ENCODE measurements at places on chromosomes 1 and 21. TPM values are rescaled to one million over a fixed set of nuclear protein-coding genes. Genes with fewer than 3 reads are reported as not detected.

TNFRSF1B gene
- total RNA-seq, result 62.6 TPM

CFAP107 gene
- not detected for total RNA-seq

TSPAN2 gene
- total RNA-seq, result 1.6 TPM

MNDA gene
- total RNA-seq, result 1.1 TPM

PAPPA2 gene
- not detected for total RNA-seq

- no peaks in the 10 kb centered on the region for H3K36me3 ChIP-seq
- DNase-seq, result no peak
- no peak overlapping the region for H3K27ac ChIP-seq
- no peaks in the 10 kb centered on the region for H3K27me3 ChIP-seq
These were observed 170.1 kb downstream of the NEK7 start for GRCh38 chr1:198326915-198327314.

DNA sequence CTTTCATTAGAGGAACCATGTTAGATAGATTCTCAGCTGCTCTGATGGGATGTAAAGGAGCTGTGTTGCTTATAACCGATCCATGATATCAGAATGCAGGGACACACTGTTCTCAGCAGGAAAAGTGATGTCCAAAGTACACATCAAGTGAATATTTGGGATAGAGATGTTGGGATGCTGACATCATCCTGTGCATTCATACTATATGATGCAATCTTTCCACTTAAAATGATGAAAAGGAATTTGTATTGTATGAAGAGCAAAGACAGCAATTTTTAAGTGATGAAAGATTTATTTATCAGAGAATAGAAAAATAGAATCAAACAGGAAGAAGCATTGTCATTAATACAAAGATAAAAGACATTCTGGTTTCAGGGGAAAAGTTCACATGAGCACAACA lies 110.1 kb downstream of the ERG start:
- H3K36me3 ChIP-seq, result no peaks in the 10 kb centered on the region
- H3K27me3 ChIP-seq, result peaks cover 2% of the 10 kb centered on the region
- H3K27ac ChIP-seq, result no peak overlapping the region
- H3K4me3 ChIP-seq, result no peak overlapping the region
- DNase-seq, result no peak

DNA sequence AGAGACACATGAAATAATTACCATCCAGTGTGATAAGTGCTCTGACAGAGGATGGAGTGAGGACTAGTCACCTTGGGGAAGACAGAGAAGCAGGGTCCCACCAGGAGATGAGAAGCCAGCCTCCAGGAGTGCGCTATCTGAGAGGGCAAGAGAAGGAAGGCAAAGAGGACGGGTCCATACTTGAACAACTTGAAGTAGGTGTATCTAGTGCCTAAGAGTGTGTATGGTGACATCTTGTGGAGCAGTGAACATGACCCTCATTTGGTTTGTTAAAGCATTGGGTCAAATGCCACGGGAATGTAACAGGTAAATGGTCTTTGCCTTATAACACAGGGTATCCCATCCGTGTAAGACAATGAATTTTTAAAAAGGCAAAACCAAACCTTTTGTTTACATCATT lies 39.8 kb downstream of the MRPL39 start:
- H3K36me3 ChIP-seq, result no peaks in the 10 kb centered on the region
- H3K4me1 ChIP-seq, result peaks cover 42% of the 10 kb centered on the region
- H3K27me3 ChIP-seq, result no peaks in the 10 kb centered on the region
- DNase-seq, result no peak
- H3K27ac ChIP-seq, result no peak overlapping the region
- no peak overlapping the region for H3K4me3 ChIP-seq

DNA sequence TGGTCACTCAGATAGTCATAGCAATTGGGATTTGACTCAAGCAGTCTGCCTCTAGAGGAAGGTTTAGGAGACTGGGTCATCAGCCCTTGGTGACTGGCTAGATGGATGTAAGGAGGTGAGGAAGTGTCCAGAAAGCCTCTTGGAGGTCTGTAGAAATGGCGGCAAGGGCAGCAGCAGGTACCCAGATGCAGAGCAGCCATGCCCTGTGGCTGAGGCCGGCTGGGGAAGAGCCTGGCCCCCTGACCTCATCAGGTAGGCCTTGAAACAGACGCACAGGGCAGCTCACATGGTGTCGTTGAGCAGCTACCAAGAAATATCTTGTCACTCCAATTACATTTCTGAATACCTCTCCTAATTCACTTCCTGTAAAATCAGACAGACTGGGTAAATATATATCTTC lies 98.2 kb downstream of the DMRTB1 start:
- no peak overlapping the region for H3K27ac ChIP-seq
- DNase-seq, result no peak
- H3K27me3 ChIP-seq, result no peaks in the 10 kb centered on the region
- no peaks in the 10 kb centered on the region for H3K36me3 ChIP-seq
- no peaks in the 10 kb centered on the region for H3K4me1 ChIP-seq
- H3K4me3 ChIP-seq, result no peak overlapping the region

- no peaks in the 10 kb centered on the region for H3K36me3 ChIP-seq
- peaks cover 58% of the 10 kb centered on the region for H3K4me1 ChIP-seq
- DNase-seq, result no peak
- no peak overlapping the region for H3K27ac ChIP-seq
- no peak overlapping the region for H3K4me3 ChIP-seq
These were observed 4.0 kb downstream of the CNIH3 start for GRCh38 chr1:224620105-224620504.

GRCh38 chr1:81126989-81127581 lies 673.6 kb upstream of the ADGRL2 start:
- no peaks in the 10 kb centered on the region for H3K36me3 ChIP-seq
- no peak overlapping the region for H3K4me3 ChIP-seq
- no peak for DNase-seq
- no peaks in the 10 kb centered on the region for H3K27me3 ChIP-seq
- no peak overlapping the region for H3K27ac ChIP-seq
- H3K4me1 ChIP-seq, result no peaks in the 10 kb centered on the region

- H3K4me3 ChIP-seq, result no peak overlapping the region
- H3K4me1 ChIP-seq, result peaks cover 5% of the 10 kb centered on the region
- DNase-seq, result no peak
These were observed 82.3 kb downstream of the TIAM1 start for GRCh38 chr21:31261759-31262158.
